ENCODE measurements at places on chromosomes 16 and 17. TPM values are rescaled to one million over a fixed set of nuclear protein-coding genes. Genes with fewer than 3 reads are reported as not detected.

GRCh38 chr17:42898147-42898811, 2.3 kb upstream of the G6PC1 start:
- H3K27ac ChIP-seq, result no peak overlapping the region
- H3K27me3 ChIP-seq, result peaks cover 31% of the 10 kb centered on the region
- no peaks in the 10 kb centered on the region for H3K4me1 ChIP-seq
- no peak overlapping the region for H3K4me3 ChIP-seq
- no peaks in the 10 kb centered on the region for H3K36me3 ChIP-seq
- DNase-seq, result no peak

- no peak for DNase-seq
- H3K27ac ChIP-seq, result peak overlapping the region; percentile 3
- H3K4me1 ChIP-seq, result peaks cover 29% of the 10 kb centered on the region
- no peaks in the 10 kb centered on the region for H3K27me3 ChIP-seq
- peaks cover 6% of the 10 kb centered on the region for H3K36me3 ChIP-seq
- H3K4me3 ChIP-seq, result no peak overlapping the region
These were observed 84.8 kb upstream of the PLEKHM1 start for GRCh38 chr17:45575126-45575885.

GRCh38 chr17:12627781-12628451, 37.8 kb upstream of the MYOCD start:
- no peak overlapping the region for H3K27ac ChIP-seq
- no peak overlapping the region for H3K4me3 ChIP-seq
- H3K4me1 ChIP-seq, result peaks cover 12% of the 10 kb centered on the region
- no peaks in the 10 kb centered on the region for H3K27me3 ChIP-seq
- H3K36me3 ChIP-seq, result no peaks in the 10 kb centered on the region

GRCh38 chr17:80209765-80210164, 10.4 kb downstream of the SGSH start:
- peaks cover 5% of the 10 kb centered on the region for H3K36me3 ChIP-seq
- no peak overlapping the region for H3K27ac ChIP-seq
- DNase-seq, result no peak
- H3K4me3 ChIP-seq, result no peak overlapping the region
- no peaks in the 10 kb centered on the region for H3K27me3 ChIP-seq

GRCh38 chr16:89700649-89701424, 668 bp downstream of the SPATA2L start:
- H3K36me3 ChIP-seq, result peaks cover 3% of the 10 kb centered on the region
- peak overlapping the region; percentile 83 for H3K4me3 ChIP-seq
- H3K27ac ChIP-seq, result no peak overlapping the region
- no peak for DNase-seq

DNA sequence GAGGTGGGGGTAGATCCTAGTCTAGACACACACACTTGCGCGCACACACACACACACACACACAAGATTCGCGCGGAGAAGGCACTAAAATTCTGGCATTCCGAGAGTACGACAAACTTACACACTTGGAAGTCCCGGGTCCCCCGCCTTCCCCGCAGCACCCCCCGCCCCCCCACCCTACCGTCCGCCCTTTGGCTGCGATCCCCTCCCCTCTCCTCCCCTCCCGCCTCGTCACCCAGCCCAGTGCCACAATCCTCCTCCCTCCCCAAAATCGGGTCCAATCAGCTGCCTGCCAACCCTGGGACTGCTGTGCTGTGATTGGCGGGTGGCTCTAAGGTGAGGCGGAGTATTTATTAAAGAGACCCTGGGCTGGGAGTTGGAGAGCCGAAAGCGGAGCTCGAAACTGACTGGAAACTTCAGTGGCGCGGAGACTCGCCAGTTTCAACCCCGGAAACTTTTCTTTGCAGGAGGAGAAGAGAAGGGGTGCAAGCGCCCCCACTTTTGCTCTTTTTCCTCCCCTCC, at the start of gene SOX9:
TSS of gene SOX9 (plus strand) at position 379 of the 522 bp plus-strand sequence. CDS start 372 bp downstream, outside the sequence.
- no peak within 1 kb of the TSS for H3K27ac ChIP-seq
- H3K4me3 ChIP-seq, result peak within 1 kb of the TSS; percentile 98
- peaks cover 63% of the 10 kb centered on the region for H3K4me1 ChIP-seq
- DNase-seq, result peak; percentile 72
- peaks cover 59% of the 10 kb centered on the region for H3K27me3 ChIP-seq

DNA sequence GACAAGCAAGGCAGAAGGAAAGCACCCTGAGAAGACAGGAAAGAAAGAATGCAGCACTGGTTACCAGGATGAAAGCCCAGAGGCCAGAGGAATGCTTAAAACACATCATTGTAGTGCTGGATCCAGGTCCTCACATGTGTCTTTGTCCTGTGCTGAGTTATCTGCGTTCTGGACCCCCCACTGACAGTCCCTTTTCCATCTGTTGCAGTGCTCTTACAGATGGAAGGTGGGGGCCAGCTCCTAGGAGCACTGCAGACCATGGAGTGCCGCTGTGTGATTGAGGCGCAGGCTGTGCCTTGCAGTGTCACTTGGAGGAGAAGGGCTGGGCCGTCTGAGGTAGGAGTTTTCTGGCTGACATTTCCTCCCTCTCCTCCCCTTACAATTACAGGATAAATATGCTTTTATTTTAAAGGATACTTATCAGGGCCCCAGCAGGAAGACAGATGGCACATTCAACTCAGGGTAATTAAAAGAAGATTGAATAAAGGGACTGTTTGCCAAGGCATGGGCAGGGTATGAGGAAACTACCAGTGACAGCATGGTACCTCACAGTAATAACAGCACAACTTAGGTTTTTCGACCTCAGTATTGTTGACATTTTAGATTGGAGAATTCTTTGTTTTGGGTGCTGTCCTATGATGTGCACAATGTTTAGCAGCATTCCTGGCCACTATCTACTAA, 3.0 kb downstream of the EME1 start:
- peaks cover 27% of the 10 kb centered on the region for H3K4me1 ChIP-seq
- no peak overlapping the region for H3K27ac ChIP-seq
- H3K4me3 ChIP-seq, result peak overlapping the region; percentile 69
- DNase-seq, result no peak
- peaks cover 13% of the 10 kb centered on the region for H3K36me3 ChIP-seq

GRCh38 chr17:78777881-78778280, 4.2 kb downstream of the CYTH1 start:
- no peaks in the 10 kb centered on the region for H3K36me3 ChIP-seq
- peaks cover 27% of the 10 kb centered on the region for H3K4me1 ChIP-seq
- no peaks in the 10 kb centered on the region for H3K27me3 ChIP-seq

GRCh38 chr16:11916524-11917285, 949 bp upstream of the GSPT1 start:
- H3K4me3 ChIP-seq, result peak overlapping the region; percentile 94
- no peak for DNase-seq
- H3K27me3 ChIP-seq, result peaks cover 24% of the 10 kb centered on the region
- H3K4me1 ChIP-seq, result peaks cover 36% of the 10 kb centered on the region
- H3K36me3 ChIP-seq, result peaks cover 2% of the 10 kb centered on the region
- no peak overlapping the region for H3K27ac ChIP-seq

DNA sequence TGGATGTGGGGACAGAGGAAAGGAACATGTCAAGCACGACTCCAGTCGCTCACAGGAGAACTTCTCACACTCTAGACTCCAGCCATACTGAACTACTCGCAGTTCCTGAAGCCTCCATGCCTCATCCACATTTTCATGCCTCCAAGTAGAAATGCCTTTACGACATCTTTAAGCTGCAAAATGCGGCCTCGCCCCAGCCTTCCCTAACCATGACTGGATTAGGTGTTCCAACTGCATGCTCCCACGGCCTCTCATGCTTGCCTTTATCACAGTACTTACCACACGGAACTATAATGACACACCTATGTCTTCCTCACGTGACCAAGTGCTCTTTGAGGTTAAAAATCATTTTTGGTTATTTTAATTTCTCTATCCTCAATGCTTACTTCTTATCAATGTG, 23.9 kb downstream of the SMG6 start:
- no peaks in the 10 kb centered on the region for H3K4me1 ChIP-seq
- H3K4me3 ChIP-seq, result no peak overlapping the region
- no peak overlapping the region for H3K27ac ChIP-seq
- no peak for DNase-seq

- no peaks in the 10 kb centered on the region for H3K36me3 ChIP-seq
- no peak overlapping the region for H3K4me3 ChIP-seq
- DNase-seq, result no peak
These were observed 59.1 kb downstream of the CYLD start for GRCh38 chr16:50801036-50801435.

DNA sequence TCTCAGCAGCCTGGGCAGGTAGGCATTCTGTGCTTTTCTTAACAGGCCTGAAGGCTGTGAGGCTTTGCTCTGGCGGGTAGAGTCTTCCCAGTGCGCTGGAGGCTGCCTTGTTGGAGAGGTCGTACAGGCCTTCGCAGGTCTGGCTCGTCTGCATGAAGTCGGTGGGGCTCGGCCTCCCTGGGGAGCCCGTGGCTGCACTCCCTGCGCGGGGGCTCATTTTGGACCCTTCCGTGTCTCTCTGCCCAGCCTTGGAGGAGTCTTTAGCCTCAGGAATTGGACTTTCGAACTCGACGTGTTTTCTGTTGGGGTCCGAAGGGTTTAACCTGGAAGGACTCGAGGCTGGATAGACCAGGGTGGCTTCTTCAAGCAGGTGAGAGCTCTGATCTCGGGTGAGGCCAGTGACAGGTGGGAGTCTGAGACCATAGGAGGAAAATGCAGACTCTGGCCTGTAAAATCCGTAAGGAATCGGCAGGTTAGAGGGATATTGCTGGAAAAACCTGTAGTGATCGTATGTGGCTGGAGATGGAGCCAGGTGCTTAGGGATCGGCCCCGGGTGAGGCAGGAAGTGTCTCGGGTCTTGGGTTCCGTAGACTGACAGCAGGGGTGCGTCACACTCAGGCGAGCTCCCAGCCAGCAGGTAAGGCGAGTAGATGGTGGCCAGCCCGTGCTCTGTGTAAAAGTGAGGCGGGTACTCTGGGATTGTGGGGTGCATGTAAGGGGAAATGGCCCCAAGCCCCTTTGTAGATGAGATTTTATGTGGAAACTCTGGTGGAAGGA, 8.6 kb downstream of the ZNF750 start:
- H3K4me1 ChIP-seq, result no peaks in the 10 kb centered on the region
- H3K27ac ChIP-seq, result no peak overlapping the region
- no peak for DNase-seq
- no peak overlapping the region for H3K4me3 ChIP-seq
- H3K27me3 ChIP-seq, result no peaks in the 10 kb centered on the region

DNA sequence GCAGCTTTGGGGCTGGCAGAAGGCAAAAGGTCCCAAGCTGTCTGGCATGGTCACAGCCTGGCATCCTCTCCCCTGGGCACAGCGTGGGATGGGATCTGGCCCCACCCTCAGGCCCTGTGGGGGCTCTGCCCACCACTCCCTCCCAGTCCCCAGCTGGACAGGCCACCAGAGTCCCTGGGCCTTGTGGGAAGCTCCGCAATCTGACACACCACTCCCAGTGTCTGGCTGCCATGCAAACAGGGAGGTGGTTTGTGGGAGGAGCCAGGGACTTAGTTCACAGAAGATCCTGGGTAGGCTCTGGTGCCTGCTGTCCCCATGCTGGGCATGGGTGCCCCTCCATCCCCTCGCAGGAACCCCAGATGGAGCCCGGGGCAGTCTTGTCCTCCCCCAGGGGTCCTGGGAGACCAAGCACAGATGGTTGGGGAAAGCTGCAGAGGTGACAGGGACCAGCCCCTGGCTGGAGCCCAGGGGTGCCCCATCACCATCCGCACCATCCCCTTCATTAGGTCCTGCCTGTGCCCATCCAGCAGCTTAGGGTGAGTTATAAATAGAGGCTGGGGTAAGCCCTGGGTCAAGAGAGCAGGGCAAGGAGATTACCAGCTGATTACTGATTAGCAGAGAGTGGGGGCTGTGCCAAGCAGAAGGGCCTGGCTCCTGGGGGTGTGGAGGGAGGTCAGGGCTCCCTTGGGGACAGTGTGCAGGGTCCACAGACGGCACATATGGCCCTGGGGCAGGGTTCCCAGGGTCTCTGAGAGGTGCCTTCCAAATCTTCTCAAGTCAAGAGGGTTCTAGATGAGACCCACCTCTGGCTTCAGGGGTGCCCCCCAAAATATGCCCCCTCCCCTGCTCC, 6.2 kb downstream of the FSCN2 start:
- peak overlapping the region; percentile 44 for H3K4me3 ChIP-seq
- DNase-seq, result no peak
- H3K27ac ChIP-seq, result no peak overlapping the region
- H3K27me3 ChIP-seq, result peaks cover 34% of the 10 kb centered on the region
- peaks cover 8% of the 10 kb centered on the region for H3K4me1 ChIP-seq

DNA sequence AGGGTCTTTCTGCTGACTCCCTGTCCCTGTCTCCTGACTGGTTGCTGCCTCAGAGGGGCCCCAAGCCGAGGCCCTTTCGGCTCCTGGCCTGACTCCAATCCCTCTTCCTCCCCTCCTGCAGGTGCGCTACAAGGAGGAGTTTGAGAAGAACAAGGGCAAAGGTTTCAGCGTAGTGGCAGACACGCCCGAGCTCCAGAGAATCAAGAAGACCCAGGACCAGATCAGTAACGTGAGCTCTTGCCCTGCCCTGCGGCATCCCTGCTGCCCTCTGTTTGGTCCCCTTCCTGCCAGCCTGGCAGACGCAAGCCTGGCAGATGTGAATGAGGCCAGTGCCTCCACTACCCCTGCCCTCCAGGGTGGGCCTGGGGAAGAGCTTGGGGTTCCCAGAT, 27.1 kb upstream of the LASP1NB start:
- H3K36me3 ChIP-seq, result no peaks in the 10 kb centered on the region
- DNase-seq, result no peak
- H3K4me1 ChIP-seq, result peaks cover 51% of the 10 kb centered on the region
- H3K27me3 ChIP-seq, result no peaks in the 10 kb centered on the region
- no peak overlapping the region for H3K4me3 ChIP-seq

GRCh38 chr17:521183-521525, 168.5 kb upstream of the RPH3AL start:
- DNase-seq, result no peak
- no peak overlapping the region for H3K27ac ChIP-seq
- H3K27me3 ChIP-seq, result no peaks in the 10 kb centered on the region
- peaks cover 14% of the 10 kb centered on the region for H3K36me3 ChIP-seq
- no peak overlapping the region for H3K4me3 ChIP-seq
- H3K4me1 ChIP-seq, result peaks cover 14% of the 10 kb centered on the region

- H3K36me3 ChIP-seq, result no peaks in the 10 kb centered on the region
- H3K27me3 ChIP-seq, result peaks cover 25% of the 10 kb centered on the region
- H3K4me1 ChIP-seq, result peaks cover 28% of the 10 kb centered on the region
- no peak overlapping the region for H3K27ac ChIP-seq
- peak overlapping the region; percentile 71 for H3K4me3 ChIP-seq
These were observed 2.6 kb upstream of the FDXR start for GRCh38 chr17:74875155-74875976.

- H3K27ac ChIP-seq, result no peak overlapping the region
- no peak overlapping the region for H3K4me3 ChIP-seq
- H3K36me3 ChIP-seq, result no peaks in the 10 kb centered on the region
- H3K27me3 ChIP-seq, result peaks cover 59% of the 10 kb centered on the region
- DNase-seq, result no peak
- no peaks in the 10 kb centered on the region for H3K4me1 ChIP-seq
These were observed 9.9 kb upstream of the SLC46A1 start for GRCh38 chr17:28415886-28416285.

Gene KSR1
- total RNA-seq, result 27.8 TPM

Gene PIPOX
- total RNA-seq, result 3.3 TPM

Gene ITGAL
- not detected for total RNA-seq

Gene CRISPLD2
- 0.71 TPM for total RNA-seq

Gene CRK
- 57.5 TPM for total RNA-seq
